Occipital lobe (tissue), 3 donors: ENCODE measurements at places on chromosomes 7 and 10. TPM values are rescaled to one million over a fixed set of nuclear protein-coding genes. Genes with fewer than 3 reads are reported as not detected.

DNA sequence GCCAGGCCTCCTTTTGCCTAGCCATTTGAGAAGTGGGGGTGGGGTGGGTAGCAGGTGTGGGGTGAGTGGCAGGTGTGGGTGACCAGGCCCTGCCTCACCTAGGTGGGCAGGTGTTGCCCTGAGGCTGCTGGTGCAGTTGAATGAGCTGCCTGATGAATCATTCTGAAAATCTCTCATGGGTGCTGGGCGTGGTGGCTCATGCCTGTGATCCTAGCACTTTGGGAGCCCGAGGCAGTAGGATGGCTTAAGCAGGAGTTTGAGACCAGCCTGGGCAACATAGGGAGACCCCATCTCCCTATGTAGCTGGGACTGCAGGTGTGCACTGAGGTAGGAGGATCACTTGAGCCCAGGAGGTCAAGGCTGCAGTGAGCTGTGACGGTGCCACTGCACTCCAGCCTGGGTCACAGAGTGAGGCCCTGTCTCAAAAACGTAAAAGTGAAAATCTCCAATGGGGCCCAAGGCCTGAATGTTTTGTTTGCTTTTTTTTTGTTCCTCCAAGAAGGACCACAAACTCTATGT is 17.7 kb downstream of the TSPAN14 start:
- no peak for DNase-seq

DNA sequence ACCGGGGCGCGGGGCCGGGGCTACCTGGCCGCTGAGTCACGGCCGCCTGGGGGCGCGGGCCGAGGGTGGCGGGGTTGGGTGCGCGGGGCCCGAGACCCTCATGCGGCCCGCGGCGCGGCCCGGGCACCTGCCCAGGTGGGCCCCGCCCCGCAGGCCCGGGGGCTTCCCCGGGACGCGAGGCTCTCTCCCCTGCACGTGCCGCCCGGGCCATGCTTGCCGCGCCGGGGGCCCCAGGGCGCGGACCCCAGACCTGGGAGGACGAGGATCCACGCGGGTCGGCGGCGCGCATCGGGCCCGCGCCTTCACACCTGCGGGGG is 402 bp downstream of the MAFK start:
- no peak for DNase-seq

- no peak for DNase-seq
These were observed 12.2 kb upstream of the LGI1 start for GRCh38 chr10:93745408-93746065.

DNA sequence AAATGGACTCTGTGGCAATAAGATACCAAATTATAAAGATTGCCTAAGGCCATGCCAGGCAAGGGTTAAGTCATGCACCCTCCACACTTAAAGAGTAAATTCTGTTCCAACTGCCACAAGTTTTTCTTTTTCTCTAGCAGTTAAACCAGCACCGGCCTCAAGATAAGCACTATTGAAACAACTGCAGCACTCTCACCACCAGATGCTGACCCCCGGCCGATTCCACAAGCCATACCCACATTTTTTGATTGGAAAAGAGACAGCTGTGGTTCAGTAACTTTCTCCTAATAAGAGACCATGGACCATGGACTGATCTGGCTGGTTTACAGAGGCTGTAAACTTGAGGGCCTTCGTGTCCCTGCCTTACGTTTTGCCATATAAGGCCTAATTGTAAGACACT is 44.9 kb downstream of the GRM8 start:
- DNase-seq, result no peak

GRCh38 chr10:14180911-14181566 is 149.7 kb downstream of the FRMD4A start:
- DNase-seq, result no peak

- DNase-seq, result no peak
These were observed 251.1 kb upstream of the NFE2L3 start for GRCh38 chr7:25900877-25901276.

DNA sequence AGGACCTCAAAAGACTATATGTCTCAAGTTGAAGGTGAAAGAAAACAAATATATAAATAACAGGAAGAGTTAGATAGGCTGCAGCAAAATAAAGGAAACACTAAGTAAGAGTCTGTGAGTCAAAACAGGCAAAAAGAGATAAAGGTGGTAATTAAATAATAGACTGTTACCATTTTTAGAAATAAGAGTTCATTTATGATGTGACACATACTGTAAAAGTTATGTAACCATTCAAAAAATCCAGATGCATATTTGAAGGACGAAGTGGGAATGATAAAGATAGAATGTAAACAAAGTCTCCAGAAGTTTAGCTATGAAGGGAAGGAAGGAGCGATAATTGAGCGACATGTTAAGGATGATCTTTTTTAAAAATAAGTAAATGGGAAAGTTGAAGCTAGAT is 50.5 kb downstream of the HECTD2 start:
- no peak for DNase-seq

GRCh38 chr7:116630932-116631671 is 40.9 kb upstream of the MET start:
- no peak for DNase-seq

DNA sequence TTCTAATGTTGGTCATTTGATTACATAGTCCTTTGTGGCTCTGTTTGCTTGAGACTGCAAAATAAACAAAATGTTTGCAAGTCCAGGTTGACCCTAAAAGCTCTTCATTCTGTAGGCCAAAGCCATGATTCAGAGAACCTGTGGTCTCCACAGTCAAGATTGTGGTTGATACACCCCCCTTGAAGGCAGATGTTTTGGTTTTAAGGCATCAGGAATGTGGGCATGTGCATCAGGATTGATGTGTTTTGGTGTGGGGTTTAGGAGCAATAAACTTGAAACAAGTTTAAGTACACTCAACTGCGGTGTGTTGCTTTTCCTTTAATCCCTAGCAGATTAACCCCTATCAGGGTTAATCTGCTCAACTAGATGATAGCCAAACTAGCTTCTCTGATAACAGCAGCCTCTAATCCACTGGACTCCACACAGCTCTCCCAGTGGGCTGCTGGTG is 379.1 kb upstream of the GALNT17 start:
- DNase-seq, result no peak

The TSPAN13 gene
- 91.9 TPM for total RNA-seq

The AS3MT gene
- 10.8 TPM for total RNA-seq

The POLR2J2 gene
- 3.1 TPM for total RNA-seq

The NEUROD6 gene
- total RNA-seq, result 600 TPM
